ENCODE measurements at places on chromosomes 13 and 19. TPM values are rescaled to one million over a fixed set of nuclear protein-coding genes. Genes with fewer than 3 reads are reported as not detected.
A peak's percentile ranks its signal among the peaks of the same experiment; 100 is the strongest.

The TINCR gene
- total RNA-seq, result 3.9 TPM

The ICAM1 gene
- 95.9 TPM for total RNA-seq

The FGF9 gene
- total RNA-seq, result 1.6 TPM

The ANKLE1 gene
- 0.92 TPM for total RNA-seq

The PLPPR3 gene
- total RNA-seq, result 2.1 TPM

The ZNF566 gene
- total RNA-seq, result 11.3 TPM

- no peak overlapping the region for H3K27ac ChIP-seq
- H3K4me1 ChIP-seq, result no peaks in the 10 kb centered on the region
- DNase-seq, result no peak
These were observed 12.1 kb upstream of the MYCBP2 start for GRCh38 chr13:77338961-77339401.

GRCh38 chr19:57473646-57474045 is 3.7 kb downstream of the ZNF772 start:
- no peaks in the 10 kb centered on the region for H3K27me3 ChIP-seq
- no peak overlapping the region for H3K4me3 ChIP-seq
- H3K4me1 ChIP-seq, result peaks cover 8% of the 10 kb centered on the region
- no peak for DNase-seq

GRCh38 chr19:14407605-14408484 is 11.3 kb downstream of the DDX39A start:
- H3K4me3 ChIP-seq, result no peak overlapping the region
- H3K27ac ChIP-seq, result no peak overlapping the region
- H3K4me1 ChIP-seq, result peaks cover 21% of the 10 kb centered on the region
- no peaks in the 10 kb centered on the region for H3K27me3 ChIP-seq
- peaks cover 100% of the 10 kb centered on the region for H3K36me3 ChIP-seq

DNA sequence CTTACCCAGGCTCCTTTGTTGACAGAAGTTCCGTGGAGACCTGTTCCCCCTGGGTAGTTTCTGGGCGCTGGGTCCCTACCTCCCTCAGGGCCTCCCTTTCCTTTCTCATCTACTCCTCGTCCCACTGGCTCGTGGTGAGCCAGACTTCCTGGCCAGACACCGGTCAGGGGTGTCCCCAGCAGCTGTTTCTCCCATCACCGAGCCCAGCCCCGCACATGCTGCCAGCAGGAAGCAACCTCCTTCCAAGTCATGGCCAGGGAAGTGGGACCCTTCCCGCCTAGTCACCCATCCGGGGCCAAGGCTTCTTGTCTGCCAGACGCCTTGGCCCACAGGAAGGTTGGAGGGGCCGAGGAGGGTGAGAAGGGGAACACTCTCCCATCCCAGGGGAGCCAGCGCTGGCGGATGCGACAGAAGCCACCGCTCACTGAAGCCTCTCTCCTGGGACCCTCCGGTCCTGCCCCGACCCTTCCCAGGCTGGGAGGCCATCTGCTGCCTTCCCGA is 5.7 kb downstream of the PAK4 start:
- H3K36me3 ChIP-seq, result no peaks in the 10 kb centered on the region
- H3K27me3 ChIP-seq, result no peaks in the 10 kb centered on the region
- peaks cover 79% of the 10 kb centered on the region for H3K4me1 ChIP-seq
- DNase-seq, result no peak

DNA sequence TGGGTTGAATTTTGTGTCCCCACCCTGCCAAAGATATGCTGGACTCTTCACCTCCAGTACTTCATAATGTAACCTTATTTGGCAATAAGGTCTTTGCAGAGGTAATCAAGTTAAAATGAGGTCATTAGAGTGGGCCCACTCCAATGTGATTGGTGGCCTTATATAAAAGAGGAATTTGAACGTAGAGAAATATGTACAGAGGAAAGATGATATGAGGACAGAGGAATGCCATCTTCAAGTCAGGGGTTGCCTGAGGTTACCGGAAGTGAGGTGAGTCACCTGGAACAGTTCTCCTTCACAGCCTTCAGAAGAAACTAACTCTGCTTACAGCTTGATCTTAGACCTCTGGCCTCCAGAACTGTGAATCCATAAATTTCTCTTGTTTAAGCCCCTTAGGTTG is 69.9 kb downstream of the GPC5 start:
- no peak overlapping the region for H3K27ac ChIP-seq
- no peak overlapping the region for H3K4me3 ChIP-seq
- H3K4me1 ChIP-seq, result no peaks in the 10 kb centered on the region
- no peaks in the 10 kb centered on the region for H3K27me3 ChIP-seq
- no peaks in the 10 kb centered on the region for H3K36me3 ChIP-seq
- no peak for DNase-seq

DNA sequence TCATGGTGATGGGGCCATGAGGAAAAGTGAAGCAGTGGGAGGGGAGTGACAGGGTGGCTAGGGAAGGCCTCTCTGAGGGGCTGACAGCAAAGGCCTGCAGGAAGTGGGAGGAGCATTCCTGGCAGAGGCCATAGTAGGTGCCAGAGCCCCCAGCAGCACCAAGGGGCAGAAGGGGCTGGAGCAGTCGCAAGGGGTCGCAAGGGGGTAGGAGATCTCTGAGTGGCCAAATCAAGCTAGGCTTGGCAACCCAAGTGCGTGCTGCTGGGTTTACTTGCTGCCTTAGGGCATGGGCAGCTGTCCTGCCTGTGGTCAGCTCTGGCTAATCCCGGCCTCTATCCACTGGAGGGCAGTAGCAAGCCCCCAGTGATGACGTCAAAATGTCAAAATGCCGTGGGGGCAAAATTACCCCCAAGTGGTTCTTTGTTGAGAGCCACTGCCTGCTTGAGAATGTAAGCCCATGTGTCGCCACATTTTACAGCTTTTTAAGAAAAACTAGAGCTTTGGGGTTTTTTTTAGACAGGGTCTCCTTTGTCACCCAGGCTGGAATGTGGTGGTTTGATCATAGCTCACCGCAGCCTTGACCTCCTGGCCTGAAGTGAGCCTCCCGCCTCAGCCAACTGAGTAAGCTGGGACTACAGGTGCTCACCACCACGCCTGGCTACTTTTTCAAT is 11.8 kb downstream of the CCDC97 start:
- no peaks in the 10 kb centered on the region for H3K27me3 ChIP-seq
- peak overlapping the region; percentile 86 for H3K27ac ChIP-seq
- peaks cover 56% of the 10 kb centered on the region for H3K4me1 ChIP-seq
- peaks cover 59% of the 10 kb centered on the region for H3K36me3 ChIP-seq
- no peak overlapping the region for H3K4me3 ChIP-seq

DNA sequence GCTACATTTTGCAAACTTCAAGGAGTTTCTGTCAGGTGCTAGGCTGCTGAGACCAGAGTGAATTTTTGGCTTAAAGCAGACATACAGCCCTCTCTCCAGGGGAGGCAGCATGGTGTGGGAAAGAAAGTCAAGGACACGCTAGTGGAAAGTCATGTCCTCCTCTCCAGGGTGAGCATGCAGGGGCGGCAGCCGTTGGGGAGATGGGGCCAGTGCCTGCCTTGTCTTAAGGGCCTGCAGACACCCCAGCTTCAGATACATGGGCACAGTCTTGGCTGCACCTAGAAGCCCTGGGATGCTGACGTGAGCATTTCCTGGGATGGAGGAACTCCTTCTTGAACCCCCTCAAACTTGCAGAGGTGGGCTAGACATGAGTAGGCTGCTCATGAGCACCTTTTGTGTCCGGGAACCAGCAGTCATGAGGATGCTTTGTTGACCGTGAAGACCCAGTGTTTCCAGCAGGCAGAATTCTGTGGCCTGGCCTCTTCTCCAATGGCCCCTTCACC is 43.3 kb upstream of the PEPD start:
- no peaks in the 10 kb centered on the region for H3K36me3 ChIP-seq
- DNase-seq, result no peak
- no peaks in the 10 kb centered on the region for H3K4me1 ChIP-seq
- no peak overlapping the region for H3K4me3 ChIP-seq
- no peak overlapping the region for H3K27ac ChIP-seq

- peak; percentile 72 for DNase-seq
- H3K36me3 ChIP-seq, result no peaks in the 10 kb centered on the region
- H3K27me3 ChIP-seq, result no peaks in the 10 kb centered on the region
- H3K4me1 ChIP-seq, result peaks cover 28% of the 10 kb centered on the region
- H3K4me3 ChIP-seq, result peak overlapping the region; percentile 1
These were observed 30.0 kb upstream of the TPT1 start for GRCh38 chr13:45370922-45371406.

DNA sequence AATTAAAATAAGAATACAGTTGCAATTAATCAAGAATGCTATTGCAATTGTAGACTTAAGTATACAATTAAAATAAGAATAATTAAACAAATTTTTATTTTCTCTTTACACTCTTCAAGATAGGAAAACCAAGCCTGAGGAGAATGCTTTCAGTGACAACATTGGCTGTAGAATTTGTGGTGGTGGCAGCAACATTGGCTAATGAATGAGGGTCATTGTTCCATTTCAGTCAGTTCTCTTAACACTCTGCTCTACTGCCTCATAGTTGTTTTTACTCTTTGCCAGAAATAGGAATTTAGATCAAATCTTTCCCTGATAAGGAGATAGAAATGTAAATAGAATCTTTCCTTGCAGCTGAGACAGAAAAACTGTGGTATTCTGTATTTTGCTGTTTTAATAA is 391.6 kb downstream of the PCDH20 start:
- no peaks in the 10 kb centered on the region for H3K36me3 ChIP-seq
- no peak overlapping the region for H3K27ac ChIP-seq
- no peaks in the 10 kb centered on the region for H3K27me3 ChIP-seq

DNA sequence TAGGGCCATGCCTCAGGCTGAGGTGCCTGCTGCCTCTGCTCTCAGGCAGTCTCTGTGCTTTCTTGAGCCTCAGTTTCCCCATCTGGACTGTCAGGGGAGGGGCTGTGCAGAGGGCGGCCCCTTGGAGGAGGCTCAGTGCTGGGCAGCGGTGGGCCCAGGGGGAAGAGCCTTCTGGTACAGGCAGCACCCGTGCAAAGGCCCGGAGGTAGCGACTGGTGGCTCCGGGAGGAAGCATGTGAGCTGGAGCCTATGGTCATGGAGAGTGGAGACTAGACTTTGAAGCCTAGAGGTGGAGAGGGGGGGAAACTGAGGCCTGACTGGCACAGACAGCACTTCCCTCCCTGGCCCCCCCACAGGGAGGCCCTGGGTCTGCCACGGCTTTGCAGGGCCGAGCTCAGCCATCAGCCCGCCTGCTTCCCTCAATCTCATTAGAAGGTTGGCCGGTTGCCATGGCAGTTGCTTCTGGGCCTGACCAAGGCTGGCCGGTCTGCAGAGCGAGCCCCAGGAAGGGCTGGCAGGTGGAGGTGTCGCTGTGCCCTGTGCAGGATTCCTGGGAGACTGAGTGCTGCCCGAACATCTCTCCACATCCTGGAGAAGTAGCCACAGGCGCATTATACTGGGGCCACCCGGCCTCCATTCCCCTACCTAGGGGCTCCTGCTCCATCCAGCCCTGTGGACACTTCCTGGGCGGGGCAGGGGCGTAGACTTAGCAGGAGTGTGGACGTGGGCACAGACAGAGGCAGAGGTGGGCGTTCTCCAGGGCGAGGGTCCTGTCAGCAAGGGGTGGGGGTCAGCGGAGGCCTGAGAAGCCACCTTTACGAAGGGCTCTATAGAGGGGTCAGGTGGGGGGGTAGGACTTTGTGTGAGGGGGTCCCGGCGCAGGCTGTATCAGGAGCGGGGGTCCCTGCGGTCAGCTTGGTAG is 53.2 kb downstream of the CRTC1 start:
- H3K36me3 ChIP-seq, result peaks cover 3% of the 10 kb centered on the region
- no peak overlapping the region for H3K27ac ChIP-seq

DNA sequence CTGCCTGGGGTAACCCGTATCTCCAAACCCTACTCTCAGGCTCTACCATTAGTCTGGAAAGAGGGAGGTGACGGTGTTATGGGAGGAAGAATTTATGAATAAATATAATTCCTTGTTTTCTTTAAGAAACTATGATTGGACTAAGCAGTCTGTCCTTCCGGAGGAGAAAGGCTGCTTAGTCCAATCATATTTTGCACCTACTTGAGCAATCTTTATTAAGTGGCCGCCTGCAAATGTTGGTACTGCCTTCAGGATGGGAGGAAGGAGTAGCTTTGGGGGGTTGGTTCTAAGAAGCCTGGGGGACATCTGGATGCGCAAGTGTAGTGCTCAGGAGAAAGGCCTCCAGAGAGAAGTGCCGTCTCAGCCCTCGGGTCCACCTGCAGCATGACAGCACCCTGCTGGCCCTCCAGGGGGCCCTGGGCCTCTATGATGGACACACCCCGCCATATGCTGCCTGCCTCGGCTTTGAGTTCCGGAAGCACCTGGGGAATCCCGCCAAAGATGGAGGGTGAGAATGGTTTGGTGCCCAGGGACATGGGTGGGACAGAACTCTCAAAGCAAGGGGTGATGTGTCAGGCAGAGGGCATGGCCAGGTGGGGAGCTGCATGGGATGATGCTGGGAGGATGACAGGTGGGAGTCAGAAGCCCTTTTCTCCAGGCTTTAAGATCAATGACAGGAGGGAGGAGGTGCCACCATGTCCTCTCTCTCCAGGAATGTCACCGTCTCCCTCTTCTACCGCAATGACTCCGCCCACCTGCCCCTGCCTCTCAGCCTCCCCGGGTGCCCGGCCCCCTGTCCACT is 4.1 kb downstream of the ACP4 start:
- H3K4me1 ChIP-seq, result no peaks in the 10 kb centered on the region
- no peak for DNase-seq
- H3K36me3 ChIP-seq, result peaks cover 27% of the 10 kb centered on the region
- no peak overlapping the region for H3K27ac ChIP-seq
- no peaks in the 10 kb centered on the region for H3K27me3 ChIP-seq
- H3K4me3 ChIP-seq, result no peak overlapping the region

GRCh38 chr13:79481685-79482052 is 714 bp downstream of the NDFIP2 start:
- no peak for DNase-seq
- peaks cover 33% of the 10 kb centered on the region for H3K4me1 ChIP-seq
- peak overlapping the region; percentile 84 for H3K27ac ChIP-seq
- no peaks in the 10 kb centered on the region for H3K27me3 ChIP-seq

DNA sequence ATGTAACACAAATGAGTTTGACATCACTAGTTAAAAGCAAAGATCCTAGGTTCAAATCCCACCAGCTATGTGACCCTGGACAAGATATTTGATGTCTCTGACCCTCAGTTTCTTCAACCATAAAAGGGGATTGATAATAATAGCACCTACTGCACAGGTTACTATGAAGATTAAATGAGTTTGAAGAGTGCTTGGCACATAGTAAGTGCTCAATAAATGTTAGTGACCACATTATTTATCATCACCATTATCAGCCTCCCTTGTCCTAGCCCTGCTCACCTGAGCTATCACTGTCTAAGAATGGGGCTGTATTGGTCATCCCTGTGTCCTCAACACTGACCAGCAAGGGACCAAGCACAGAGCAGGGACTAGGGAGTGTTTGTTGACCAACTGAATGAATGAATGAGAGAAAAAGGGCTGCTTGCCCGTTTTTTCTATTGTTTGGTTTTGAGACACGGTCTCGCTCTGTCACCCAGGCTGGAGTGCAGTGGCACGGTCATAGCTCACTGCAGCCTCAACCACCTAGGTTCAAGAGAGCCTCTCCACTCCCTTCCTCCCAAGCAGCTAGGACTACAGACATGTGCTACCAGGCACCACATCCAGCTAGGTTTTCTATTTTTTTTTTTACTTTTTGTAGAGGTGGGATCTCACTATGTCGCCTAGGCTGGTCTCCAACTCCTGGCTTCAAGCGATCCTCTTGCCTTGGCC is 26.6 kb upstream of the DACT3 start:
- H3K36me3 ChIP-seq, result peaks cover 100% of the 10 kb centered on the region
- no peak overlapping the region for H3K27ac ChIP-seq
- DNase-seq, result no peak
- no peaks in the 10 kb centered on the region for H3K4me1 ChIP-seq

GRCh38 chr19:19900139-19900728 is 512 bp upstream of the ZNF93 start:
- H3K4me1 ChIP-seq, result peaks cover 12% of the 10 kb centered on the region
- no peak for DNase-seq
- no peaks in the 10 kb centered on the region for H3K36me3 ChIP-seq
- H3K4me3 ChIP-seq, result peak overlapping the region; percentile 76
- peak overlapping the region; percentile 72 for H3K27ac ChIP-seq

GRCh38 chr19:50710094-50710493 is 9.5 kb downstream of the SHANK1 start:
- H3K27ac ChIP-seq, result no peak overlapping the region
- no peaks in the 10 kb centered on the region for H3K36me3 ChIP-seq
- H3K4me3 ChIP-seq, result no peak overlapping the region
- peaks cover 35% of the 10 kb centered on the region for H3K27me3 ChIP-seq

Data from lower lobe of right lung (tissue), 2 donors.